Liver (tissue), 10 donors: ENCODE measurements at places on chromosomes 4 and X. TPM values are rescaled to one million over a fixed set of nuclear protein-coding genes. Genes with fewer than 3 reads are reported as not detected.

GLOD5 gene
- 3.4 TPM for polyA plus RNA-seq

SLBP gene
- polyA plus RNA-seq = 15.1 TPM

RHOH gene
- 0.75 TPM for polyA plus RNA-seq

IL2 gene
- polyA plus RNA-seq = not detected

PRSS12 gene
- polyA plus RNA-seq = 0.07 TPM

MAGEE2 gene
- not detected for polyA plus RNA-seq

KCND1 gene
- polyA plus RNA-seq = 0.17 TPM

HS6ST2 gene
- polyA plus RNA-seq = 0.01 TPM

H2BW2 gene
- polyA plus RNA-seq = not detected

STPG2 gene
- not detected for polyA plus RNA-seq

ADH1A gene
- polyA plus RNA-seq = 123 TPM

DCX gene
- polyA plus RNA-seq = 0.01 TPM

TBC1D9 gene
- 1.4 TPM for polyA plus RNA-seq

IL21 gene
- polyA plus RNA-seq = not detected

CDS1 gene
- 0.70 TPM for polyA plus RNA-seq

UGT2A2 gene
- not detected for polyA plus RNA-seq

GRCh38 chr4:159303435-159303834, 200.6 kb downstream of the RAPGEF2 start:
- DNase-seq = no peak

- no peak for DNase-seq
These were observed 309.3 kb downstream of the FRMPD4 start for GRCh38 chrX:12447448-12448064.

- no peak for DNase-seq
These were observed 129.1 kb downstream of the TRIML1 start for GRCh38 chr4:188268131-188268908.

DNA sequence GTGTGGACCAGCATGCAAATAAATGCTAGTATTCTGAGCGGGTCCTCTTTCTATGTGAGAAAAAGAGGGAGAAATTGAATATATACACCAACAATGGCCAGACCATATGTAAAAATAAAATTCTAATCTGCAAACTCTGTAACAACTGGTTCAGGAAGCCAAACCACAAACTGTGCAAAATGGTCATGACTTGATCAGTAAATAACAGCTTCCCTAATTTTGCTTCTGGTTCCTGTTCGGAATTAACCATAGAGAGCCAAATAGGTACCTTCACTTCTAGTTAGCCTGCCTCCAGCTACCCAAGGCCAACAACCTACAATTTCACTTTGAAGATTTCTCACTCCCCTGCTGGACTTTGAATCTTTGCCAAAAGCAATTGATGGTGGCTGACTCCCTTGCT, 1313.2 kb downstream of the ADGRL3 start:
- DNase-seq = no peak

GRCh38 chr4:166252487-166253402, 379.7 kb downstream of the TLL1 start:
- no peak for DNase-seq

DNA sequence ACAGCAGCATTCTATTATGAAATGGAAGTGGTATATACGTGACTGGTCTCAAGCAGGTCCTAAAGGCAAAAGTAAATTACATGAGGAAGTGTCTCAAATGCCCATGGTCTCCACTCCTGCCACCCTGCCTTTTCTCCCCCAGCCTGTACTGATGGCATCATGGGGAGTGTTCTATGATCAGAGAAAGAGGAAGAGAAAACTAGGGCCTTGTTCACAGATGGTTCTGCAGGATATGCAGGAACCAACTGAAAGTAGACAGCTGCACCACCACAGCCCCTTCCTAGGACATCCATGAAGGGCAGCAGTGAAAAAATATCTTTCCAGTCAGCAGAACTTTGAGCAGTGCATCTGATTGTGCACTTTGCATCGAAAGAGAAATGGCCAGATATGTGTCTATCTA, 901.5 kb downstream of the ARAP2 start:
- DNase-seq = no peak

DNA sequence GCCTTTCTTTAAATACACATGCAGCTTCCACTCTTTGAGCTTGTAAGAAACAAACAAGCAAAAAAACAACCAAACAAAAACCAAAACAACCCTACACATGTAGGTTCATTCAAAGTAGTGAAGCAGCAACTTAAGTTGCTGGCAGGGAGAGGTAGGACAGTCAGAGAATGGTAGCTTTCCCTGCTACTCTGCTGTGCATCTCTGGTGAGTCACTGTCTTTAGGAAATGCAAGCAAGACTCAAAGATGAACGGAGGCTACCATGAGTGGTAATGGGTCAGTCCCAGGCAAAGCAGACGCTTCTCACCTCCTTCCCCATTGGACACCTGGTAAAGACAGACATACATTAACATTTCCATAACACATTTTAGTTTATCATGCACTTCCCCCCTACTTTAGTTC, 43.2 kb downstream of the PGRMC2 start:
- no peak for DNase-seq

DNA sequence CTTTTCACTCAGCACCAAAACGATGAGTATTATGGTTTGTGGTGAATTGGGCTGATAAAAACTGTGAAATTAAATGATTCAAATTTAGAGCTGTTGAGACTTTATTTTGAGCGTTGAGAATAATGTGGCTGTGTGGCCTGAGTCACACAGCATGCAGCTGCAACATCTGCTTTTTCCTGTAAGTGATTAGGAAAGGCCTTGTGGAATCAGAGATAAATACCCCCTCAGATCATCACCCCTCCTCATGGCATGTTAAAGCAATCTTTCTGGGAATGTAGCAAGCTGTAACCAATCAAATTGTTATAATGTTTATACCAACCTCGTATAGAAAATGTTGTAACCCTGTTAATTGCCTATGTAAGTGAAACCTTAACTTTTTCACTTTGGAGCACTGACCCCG, 90.0 kb upstream of the GRPR start:
- DNase-seq = no peak

DNA sequence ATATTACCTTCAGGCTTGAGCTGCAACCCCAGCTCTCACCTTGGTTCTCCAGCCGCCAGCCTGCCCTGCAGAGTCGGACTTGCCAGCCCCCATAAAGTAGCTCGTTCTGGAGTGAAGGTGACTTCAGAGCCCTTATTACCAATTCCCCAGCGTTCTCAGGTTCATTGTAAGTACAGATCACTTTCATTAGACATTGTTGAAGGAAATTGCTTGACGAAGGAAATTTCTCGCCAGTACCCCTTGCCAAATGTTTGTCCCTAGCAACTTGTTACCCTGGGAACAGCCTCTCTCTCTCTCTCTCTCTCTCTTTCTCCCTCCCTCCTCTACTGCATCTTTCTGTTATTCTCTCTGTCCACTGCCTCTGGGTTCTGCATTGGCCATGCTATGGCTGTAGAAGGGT, 153.0 kb downstream of the NWD2 start:
- no peak for DNase-seq

DNA sequence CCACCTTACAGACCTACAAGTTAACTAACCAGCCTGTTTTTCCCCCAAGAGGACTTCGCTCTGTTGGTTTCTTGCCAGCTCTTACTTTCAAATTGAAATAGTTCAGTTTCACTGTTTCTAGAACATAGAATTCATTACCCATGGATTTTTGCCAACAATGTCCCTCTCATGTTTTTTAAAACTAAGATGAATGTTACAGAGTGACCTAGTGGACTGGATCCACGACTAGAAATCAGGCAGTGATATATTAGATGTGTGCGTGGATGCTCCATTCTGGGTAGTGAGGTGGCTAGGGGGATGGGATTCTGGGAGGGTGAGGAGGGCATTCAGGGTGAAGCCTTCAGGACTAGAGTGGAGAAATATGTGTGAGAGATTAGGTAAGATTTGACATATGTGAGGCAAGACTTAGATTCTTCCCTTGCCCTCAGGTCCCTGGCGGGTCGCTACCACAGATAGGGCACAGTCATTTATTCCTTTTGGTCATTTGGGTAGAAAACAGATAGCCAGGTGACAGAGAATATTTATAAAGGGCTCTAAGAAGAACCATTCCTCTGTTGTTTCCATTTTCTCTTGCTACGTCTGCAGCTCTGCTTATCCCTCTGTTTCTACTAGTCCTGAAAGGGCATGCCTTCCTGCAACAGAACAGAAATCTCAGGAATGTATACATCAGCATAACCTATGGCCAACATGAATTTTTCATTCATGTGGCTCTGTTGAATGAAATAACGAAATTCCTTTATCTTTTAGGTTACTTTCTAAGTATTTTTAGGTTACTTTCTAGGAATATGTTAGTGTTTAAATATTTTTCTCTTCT, 15.4 kb upstream of the JADE1 start:
- DNase-seq = no peak

GRCh38 chrX:41655101-41655500, 33.7 kb upstream of the GPR34 start:
- no peak for DNase-seq

DNA sequence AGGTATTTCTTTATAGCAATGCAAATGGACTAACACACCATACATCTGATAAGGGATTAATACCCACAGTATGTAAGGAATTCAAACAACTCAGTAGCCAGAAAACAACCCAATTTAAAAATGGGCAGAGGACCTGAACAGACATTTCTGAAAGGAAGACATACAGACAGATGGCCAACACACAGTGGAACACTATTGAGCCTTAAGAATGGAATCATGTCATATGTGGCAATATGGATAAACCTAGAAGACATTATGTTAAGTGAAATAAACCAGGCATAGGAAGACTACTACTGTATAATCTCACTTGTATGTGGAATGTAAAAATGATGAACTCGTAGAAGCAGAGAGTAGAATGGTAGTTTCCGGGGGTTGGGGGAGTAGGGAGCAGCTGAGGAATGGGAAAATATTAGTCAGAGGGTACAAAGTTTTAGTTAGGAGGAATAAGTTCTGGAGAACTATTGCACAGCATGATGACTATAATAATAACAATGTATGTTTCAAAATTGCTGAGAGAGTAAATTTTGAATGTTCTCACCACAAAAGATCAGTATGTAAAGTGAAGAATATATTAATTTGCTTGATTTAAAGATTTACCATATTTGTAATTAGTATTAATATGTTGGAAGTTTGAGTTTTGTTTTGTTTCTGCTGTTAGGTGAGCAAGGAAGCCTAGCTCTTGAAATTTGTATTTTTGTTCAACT, 25.2 kb downstream of the WDR44 start:
- DNase-seq = no peak

DNA sequence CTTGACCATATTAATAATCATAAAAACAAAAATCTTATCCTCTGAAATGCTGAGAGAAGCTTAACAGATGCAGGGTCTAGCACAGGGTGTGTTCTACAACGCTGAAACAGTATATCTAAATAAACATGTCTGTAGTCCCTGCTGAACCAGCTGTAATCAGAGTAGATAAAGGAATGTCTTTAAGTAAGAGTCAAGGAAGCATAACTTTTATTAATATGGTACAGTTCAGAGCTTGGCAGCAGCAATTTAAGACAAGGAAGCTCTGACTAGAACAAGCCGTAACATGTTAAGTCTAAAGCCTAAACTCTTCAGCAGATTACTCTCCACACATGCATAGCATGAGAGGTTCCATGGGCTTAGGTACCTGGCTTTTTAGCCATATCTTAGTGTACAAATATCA, 36.1 kb downstream of the NFKB1 start:
- no peak for DNase-seq

GRCh38 chr4:3413217-3413671, 28.5 kb upstream of the HGFAC start:
- no peak for DNase-seq

- DNase-seq = no peak
These were observed 367.2 kb downstream of the BMPR1B start for GRCh38 chr4:95124906-95125504.

- no peak for DNase-seq
These were observed 541.3 kb upstream of the TENM3 start for GRCh38 chr4:181701894-181702293.

DNA sequence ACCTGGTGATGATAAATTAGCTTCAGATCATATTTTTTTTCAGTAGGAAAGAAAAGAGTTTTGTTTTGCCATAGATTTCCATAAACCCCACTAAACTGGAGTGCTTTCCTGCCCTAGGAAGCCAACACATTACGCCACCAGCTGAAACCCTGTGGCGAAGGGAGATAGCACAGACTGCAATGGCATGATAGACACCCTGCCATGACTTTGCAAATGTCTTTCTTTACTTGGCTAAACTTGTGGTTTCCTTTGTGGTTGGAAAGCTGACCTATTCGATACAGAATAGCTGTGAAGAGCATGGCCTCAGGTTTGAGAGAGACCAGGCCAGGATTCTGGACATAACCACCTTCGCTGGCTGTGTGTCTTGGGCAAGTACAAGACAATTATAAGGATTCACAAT, 19.1 kb downstream of the MFAP3L start:
- peak; percentile 72 for DNase-seq

- peak; percentile 33 for DNase-seq
These were observed 24.8 kb downstream of the NELFA start for GRCh38 chr4:1983846-1984405.

GRCh38 chr4:128386761-128387599, 99.4 kb upstream of the PGRMC2 start:
- DNase-seq = no peak

- DNase-seq = no peak
These were observed 212.7 kb upstream of the FMR1 start for GRCh38 chrX:147699061-147699460.
